ENCODE measurements at places on chromosomes 13 and 19. TPM values are rescaled to one million over a fixed set of nuclear protein-coding genes. Genes with fewer than 3 reads are reported as not detected.

GRCh38 chr13:41213919-41214318 is 19.6 kb upstream of the KBTBD7 start:
- H3K36me3 ChIP-seq = no peaks in the 10 kb centered on the region
- no peaks in the 10 kb centered on the region for H3K27me3 ChIP-seq
- H3K27ac ChIP-seq = no peak overlapping the region

- H3K27ac ChIP-seq = peak overlapping the region; percentile 76
- no peaks in the 10 kb centered on the region for H3K27me3 ChIP-seq
- H3K4me1 ChIP-seq = peaks cover 56% of the 10 kb centered on the region
- peak overlapping the region; percentile 95 for H3K4me3 ChIP-seq
- DNase-seq = peak; percentile 80
- no peaks in the 10 kb centered on the region for H3K36me3 ChIP-seq
Observed at GRCh38 chr19:4638317-4638716, 999 bp upstream of the TNFAIP8L1 start.

DNA sequence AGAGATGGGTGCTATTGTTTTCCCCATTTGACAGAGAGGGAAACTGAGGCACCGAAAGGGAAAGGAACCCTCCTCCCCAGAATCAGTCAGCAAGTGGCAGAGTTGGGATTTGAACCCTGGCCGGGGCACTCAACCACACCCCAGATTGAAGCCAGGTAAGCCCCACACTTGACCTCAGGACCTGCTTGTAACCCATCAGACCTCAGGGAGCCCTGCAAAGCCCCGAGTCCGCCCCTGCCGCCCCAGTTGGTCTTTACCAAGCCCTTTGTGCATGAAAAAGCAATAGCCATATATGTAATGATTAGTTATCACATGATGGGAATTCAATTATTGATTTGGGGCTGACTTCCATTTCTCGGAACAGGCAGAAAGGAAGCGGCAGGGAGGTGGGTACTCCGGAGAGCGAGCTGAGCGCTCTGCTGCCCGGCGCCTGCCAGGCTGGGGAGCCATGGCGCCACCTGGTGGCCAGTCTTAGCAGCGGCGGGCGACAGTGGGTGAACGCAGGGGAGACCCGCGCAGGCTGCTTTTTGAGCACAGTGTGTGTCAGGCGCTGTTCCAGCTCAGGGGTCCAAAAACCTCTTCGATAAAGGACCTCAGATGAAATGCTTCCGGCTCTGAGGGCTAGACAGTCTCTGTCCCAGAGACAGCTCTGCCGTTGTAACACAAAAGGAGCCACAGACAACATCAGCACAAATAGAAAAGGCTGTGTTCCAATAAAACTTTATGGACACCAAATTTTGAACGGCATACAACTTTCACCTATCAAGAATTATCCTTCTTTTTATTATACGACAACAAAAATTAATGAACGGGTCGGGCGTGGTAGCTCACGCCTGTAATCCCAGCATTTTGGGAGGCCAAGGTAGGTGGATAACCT is 82.9 kb upstream of the CACNA1A start:
- peaks cover 3% of the 10 kb centered on the region for H3K4me1 ChIP-seq
- no peaks in the 10 kb centered on the region for H3K27me3 ChIP-seq
- H3K36me3 ChIP-seq = no peaks in the 10 kb centered on the region
- no peak overlapping the region for H3K4me3 ChIP-seq
- no peak overlapping the region for H3K27ac ChIP-seq
- DNase-seq = peak; percentile 94

GRCh38 chr13:27474751-27475268 is 24.4 kb upstream of the MTIF3 start:
- no peak overlapping the region for H3K27ac ChIP-seq
- H3K4me3 ChIP-seq = no peak overlapping the region
- H3K27me3 ChIP-seq = no peaks in the 10 kb centered on the region
- peak; percentile 37 for DNase-seq
- no peaks in the 10 kb centered on the region for H3K36me3 ChIP-seq
- no peaks in the 10 kb centered on the region for H3K4me1 ChIP-seq

- peak; percentile 51 for DNase-seq
- no peaks in the 10 kb centered on the region for H3K36me3 ChIP-seq
- peaks cover 14% of the 10 kb centered on the region for H3K4me1 ChIP-seq
- no peak overlapping the region for H3K27ac ChIP-seq
Observed at GRCh38 chr19:18596752-18597157, 8.2 kb downstream of the REX1BD start.

DNA sequence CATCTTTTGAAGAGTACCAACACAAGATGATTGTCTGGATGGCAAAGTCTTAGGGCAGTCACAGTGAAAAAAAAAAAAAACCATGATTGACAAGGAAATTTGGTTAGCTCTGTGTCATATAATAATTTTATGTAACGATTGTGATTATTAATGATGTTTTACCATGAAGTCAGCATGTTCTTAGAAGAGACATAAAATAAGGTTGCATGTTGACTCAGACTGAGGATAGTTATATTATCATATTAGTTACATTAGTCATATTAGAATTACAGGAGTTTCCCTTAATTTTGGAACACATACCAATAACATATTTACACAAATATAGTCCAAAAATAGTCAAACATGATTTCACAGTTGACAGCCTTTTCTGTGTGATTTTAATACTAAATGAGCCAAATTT is 5.7 kb downstream of the ZNF431 start:
- peaks cover 4% of the 10 kb centered on the region for H3K4me1 ChIP-seq
- no peaks in the 10 kb centered on the region for H3K27me3 ChIP-seq
- H3K36me3 ChIP-seq = peaks cover 23% of the 10 kb centered on the region
- no peak overlapping the region for H3K27ac ChIP-seq

GRCh38 chr13:95642028-95642621 is 2.4 kb downstream of the DZIP1 start:
- H3K27ac ChIP-seq = peak overlapping the region; percentile 35
- H3K36me3 ChIP-seq = no peaks in the 10 kb centered on the region
- DNase-seq = peak; percentile 91
- H3K4me3 ChIP-seq = peak overlapping the region; percentile 41

DNA sequence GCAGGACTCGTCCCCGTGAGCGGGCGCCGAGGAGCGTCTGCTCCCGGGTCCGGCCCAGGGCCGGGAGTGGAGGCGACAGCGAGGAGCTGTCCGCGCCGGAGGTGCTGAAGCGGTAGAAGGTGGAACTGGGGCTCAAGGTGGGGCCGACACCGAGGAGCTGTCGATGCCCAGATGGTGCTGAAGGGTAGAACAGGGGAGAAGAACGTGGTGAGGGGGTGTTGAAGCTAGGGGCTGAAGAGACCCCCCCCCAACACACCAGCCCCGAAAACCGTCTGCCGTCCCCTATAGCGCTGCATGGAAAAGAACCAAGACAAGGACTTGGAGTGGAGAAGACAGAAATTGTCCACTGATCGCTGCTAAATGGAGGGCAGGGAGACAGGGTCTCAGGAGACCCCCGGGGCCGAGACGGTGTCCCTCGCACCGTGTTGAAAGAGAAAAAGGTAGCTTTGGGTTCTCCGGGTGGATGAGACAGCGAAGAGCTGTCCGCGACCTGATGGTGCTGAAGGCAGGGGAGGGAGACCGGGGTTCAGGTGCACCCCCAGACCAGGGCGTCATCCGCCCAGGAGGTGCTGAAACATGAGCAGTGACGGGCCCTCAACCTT is 7.1 kb upstream of the PDE4C start:
- peak; percentile 41 for DNase-seq
- H3K4me1 ChIP-seq = peaks cover 19% of the 10 kb centered on the region
- H3K4me3 ChIP-seq = no peak overlapping the region
- no peaks in the 10 kb centered on the region for H3K27me3 ChIP-seq
- no peak overlapping the region for H3K27ac ChIP-seq

GRCh38 chr19:799076-799881 is 2.0 kb downstream of the PTBP1 start:
- peak overlapping the region; percentile 100 for H3K27ac ChIP-seq
- H3K36me3 ChIP-seq = peaks cover 27% of the 10 kb centered on the region
- H3K4me1 ChIP-seq = peaks cover 60% of the 10 kb centered on the region
- peak overlapping the region; percentile 98 for H3K4me3 ChIP-seq
- no peaks in the 10 kb centered on the region for H3K27me3 ChIP-seq

DNA sequence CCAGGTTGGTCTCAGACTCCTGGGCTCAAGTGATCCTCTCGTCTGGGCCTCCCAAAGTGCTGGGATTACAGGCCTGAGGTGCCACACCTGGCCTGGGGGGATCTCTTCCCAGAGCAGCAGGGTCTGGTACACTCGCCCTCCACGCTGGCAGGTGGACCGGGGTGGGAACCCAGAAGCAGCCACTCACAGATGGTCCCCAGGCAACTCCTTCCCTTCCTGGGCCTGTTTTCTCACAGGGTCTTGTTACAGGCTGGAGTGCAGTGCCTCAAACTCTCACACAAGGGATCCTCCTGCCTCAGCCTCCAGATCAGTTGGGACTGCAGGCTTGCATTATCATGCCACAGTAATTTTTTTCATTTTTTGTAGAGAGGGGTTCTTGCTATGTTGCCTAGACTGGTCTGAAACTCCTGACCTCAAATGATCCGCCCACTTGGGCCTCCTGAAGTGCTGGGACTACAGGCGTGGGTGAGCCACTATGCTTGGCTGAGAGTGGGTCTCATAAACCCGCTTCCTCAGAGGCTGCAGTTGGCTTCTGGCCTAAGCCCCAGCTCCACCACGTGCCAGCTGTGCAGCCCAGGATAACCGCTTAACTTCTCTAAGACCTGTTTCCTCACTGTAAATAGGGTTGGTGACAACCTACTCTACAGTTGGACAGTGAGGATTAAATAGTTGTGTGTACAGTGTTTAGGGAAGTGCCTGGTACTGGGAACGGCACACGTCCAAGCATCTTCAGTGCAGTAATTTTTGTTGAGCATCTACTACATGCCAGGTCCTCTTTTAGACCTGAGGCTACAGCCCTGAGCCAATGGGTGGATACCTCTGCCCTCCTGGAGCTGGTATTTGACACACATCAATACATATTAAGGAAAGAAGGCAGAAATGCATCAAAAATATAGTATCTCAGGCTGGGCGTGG is 871 bp upstream of the CCER2 start:
- peaks cover 13% of the 10 kb centered on the region for H3K36me3 ChIP-seq
- no peak for DNase-seq
- H3K27ac ChIP-seq = no peak overlapping the region
- H3K27me3 ChIP-seq = no peaks in the 10 kb centered on the region
- H3K4me1 ChIP-seq = no peaks in the 10 kb centered on the region

- peak; percentile 77 for DNase-seq
- no peak overlapping the region for H3K4me3 ChIP-seq
- H3K36me3 ChIP-seq = no peaks in the 10 kb centered on the region
- H3K4me1 ChIP-seq = no peaks in the 10 kb centered on the region
Observed at GRCh38 chr13:111346101-111346680, 25.7 kb downstream of the TEX29 start.

DNA sequence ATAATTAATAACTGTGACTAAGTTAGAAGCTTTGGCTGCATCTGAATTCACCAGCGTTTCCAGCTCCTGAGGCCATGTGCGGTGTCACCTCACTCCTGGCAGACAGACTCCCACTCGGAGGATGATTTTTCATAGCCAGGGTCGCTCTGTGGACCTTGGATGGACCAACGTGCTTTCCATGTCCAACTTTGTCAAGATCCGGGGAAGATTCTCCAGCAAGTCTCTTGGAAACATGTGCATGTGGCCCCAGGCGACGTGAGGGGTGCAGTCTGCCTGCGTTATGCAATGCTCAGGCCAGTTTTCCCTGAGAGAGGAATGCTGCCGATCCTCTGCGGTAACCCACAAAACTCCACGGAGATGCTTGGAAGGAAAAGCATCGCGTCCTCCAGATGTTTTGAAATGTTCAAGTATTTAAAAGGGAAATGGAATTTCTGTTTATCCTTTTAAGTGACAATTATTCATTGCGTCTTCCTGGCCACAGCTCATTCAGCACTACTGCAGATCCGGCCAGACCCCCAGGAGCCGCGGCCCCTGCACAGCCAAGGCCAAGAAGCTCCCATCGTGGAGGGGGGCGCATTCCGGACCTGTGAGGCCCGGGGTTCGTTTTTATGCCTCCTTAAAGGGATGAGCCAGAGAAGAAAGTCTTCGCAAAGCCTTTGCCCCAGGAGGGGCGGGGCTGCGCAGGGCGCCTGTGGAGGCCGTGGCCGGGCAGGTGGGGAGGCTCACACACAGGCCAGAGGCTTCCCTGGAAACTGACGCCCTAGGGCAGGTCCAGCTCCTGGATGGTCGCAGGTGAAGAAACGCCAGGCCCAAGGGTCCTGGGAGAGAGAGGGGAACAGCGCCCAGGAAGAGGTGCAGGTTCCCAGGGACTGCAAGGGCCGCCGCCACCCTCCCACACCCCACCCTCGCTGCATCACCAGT is 46.0 kb downstream of the C13orf46 start:
- H3K4me3 ChIP-seq = no peak overlapping the region
- H3K4me1 ChIP-seq = peaks cover 11% of the 10 kb centered on the region
- H3K27ac ChIP-seq = no peak overlapping the region

DNA sequence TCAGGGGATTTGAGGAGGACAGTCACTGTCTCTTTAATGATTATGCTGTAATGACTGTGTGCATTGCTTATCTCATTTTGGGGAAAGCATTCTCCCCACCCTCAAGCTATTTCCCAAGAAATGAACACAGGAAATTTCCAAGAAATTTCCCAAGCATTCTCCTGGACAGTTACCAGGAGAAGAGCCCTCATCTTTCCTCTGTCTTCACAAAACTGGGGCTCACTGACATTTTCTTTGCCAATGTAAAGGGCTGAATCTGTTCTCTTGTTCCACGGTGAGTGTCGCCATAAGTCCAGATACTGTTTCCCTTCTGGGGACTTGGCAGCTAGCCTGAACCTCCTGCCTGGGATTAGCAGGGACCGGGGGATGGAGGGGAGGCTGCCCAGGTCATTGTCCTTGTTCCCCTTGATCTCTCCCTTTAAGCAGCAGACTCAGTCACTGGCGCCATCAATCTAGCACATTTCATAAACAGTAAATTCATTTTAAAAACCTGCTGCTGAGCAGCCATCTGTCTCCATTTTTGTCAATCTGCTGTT is 172.8 kb downstream of the DNAJC15 start:
- H3K27me3 ChIP-seq = no peaks in the 10 kb centered on the region
- H3K27ac ChIP-seq = no peak overlapping the region
- no peaks in the 10 kb centered on the region for H3K4me1 ChIP-seq
- H3K4me3 ChIP-seq = no peak overlapping the region
- no peak for DNase-seq

- no peak overlapping the region for H3K27ac ChIP-seq
- H3K27me3 ChIP-seq = no peaks in the 10 kb centered on the region
- H3K36me3 ChIP-seq = no peaks in the 10 kb centered on the region
Observed at GRCh38 chr13:99331881-99332293, 24.7 kb upstream of the GPR183 start.

GRCh38 chr13:41177616-41178015 is 16.8 kb downstream of the KBTBD7 start:
- H3K27ac ChIP-seq = peak overlapping the region; percentile 59
- no peak for DNase-seq

- no peak overlapping the region for H3K4me3 ChIP-seq
- H3K4me1 ChIP-seq = peaks cover 7% of the 10 kb centered on the region
- no peak for DNase-seq
Observed at GRCh38 chr19:11050323-11051114, 38.7 kb upstream of the LDLR start.

GRCh38 chr13:59666504-59666903 is 497.2 kb downstream of the DIAPH3 start:
- DNase-seq = no peak
- no peaks in the 10 kb centered on the region for H3K4me1 ChIP-seq
- H3K36me3 ChIP-seq = no peaks in the 10 kb centered on the region
- H3K27me3 ChIP-seq = no peaks in the 10 kb centered on the region

The CEACAM16 gene
- total RNA-seq = not detected

The ZNF836 gene
- 10.0 TPM for total RNA-seq

The DLEU7 gene
- 0.39 TPM for total RNA-seq

The CGB1 gene
- not detected for total RNA-seq

The FAM187B gene
- total RNA-seq = not detected

The TINCR gene
- 12.8 TPM for total RNA-seq

The CCDC70 gene
- total RNA-seq = not detected

The NLRP11 gene
- not detected for total RNA-seq

The OR10H4 gene
- total RNA-seq = not detected

The IGFL1 gene
- total RNA-seq = not detected
